ENCODE measurements at places on chromosomes 12 and 14. TPM values are rescaled to one million over a fixed set of nuclear protein-coding genes. Genes with fewer than 3 reads are reported as not detected.
A peak's percentile ranks its signal among the peaks of the same experiment; 100 is the strongest.

The TPPP2 gene
- total RNA-seq, result 1.6 TPM

The MAP3K9 gene
- total RNA-seq, result 1.9 TPM

DNA sequence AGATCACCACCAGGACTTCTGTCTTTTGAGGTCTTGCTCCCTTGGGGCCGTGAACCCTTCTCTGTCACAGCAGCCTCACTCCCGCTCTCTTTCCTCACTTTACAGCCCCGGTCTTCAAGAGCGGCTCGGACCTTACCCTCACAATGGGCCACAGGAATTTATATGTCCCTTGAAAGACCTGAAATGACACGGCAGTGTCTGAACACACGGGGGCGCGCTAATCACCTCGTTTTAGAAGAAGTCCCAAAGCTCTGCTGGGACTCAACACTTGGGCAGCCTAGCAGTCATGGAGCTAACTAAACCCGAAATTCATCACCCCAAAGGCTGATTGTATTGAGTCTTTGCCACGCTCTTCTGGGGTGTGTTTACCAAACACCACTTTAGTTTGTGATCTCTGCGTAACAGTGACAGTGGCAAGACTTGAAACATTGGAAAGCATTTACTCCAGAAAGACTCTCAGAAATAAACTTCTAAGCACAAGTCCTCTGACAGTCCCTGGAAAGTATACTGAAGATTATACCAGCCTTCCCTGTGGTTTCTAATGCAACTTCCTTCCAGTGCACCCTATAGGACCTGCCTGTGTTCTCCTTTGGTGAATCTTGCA, 29.0 kb downstream of the SERPINA11 start:
- DNase-seq, result peak; percentile 55

DNA sequence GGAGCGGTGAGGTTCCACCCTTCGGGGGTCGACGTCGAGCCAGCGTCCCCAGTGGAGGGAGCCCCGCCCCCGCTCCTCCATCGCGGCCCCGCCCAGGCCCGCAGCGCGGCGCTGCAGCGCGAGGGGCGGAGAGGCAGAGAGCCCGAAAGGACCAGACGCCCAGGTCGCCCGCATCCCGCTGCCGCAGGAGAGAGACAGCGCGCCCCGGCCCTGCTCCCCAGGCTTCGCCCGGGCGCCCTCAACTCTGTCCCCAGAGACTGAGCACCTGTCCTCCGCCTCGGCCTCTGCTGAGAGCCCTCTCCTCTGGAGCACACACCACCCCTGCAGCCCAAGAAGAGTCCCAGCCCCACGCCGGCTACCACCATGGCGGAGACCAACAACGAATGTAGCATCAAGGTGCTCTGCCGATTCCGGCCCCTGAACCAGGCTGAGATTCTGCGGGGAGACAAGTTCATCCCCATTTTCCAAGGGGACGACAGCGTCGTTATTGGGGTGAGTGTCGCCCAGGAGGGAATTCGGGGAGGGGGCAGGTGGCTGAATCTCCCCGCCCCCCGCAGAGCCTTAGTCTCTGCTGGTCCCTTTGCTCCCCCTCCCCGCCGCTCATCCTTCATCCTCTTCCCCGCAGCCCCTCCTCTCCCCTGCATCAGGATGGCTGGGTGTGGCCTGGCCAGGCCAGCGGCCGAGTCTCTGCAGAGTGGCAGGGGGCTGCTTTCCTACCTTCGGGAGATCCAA, at the start of gene KIF5A:
TSS of gene KIF5A (plus strand) at position 136 of the 732 bp plus-strand sequence. CDS start at position 364, 228 bp downstream.
- DNase-seq, result no peak

GRCh38 chr14:56341766-56342493, 223.7 kb downstream of the PELI2 start:
- no peak for DNase-seq

GRCh38 chr14:32129124-32129523, 52.0 kb downstream of the ARHGAP5 start:
- no peak for DNase-seq

DNA sequence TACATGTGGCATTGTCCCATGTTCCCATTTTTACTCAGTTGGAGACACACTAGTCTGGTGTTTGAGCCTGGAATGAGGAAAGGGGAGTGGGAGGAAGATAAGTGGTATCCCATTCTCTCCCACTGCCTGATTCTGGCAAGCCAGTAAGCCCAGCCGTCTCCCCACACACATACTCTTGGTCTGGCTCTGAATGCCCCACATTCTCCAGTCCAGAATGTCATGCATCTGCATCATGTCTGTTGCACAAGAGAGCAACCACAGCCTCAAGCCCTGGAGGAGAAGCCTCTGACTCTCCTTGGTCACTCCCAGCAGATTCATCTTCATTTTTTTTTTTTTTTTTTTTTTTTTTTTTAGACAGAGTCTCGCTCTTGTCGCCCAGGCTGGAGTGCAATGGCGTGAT, 48.0 kb downstream of the DRAM1 start:
- DNase-seq, result peak; percentile 46

GRCh38 chr14:75470238-75470797, 42.5 kb downstream of the JDP2 start:
- DNase-seq, result no peak

- DNase-seq, result peak; percentile 31
These were observed 5.9 kb downstream of the SERPINA6 start for GRCh38 chr14:94317259-94317658.

DNA sequence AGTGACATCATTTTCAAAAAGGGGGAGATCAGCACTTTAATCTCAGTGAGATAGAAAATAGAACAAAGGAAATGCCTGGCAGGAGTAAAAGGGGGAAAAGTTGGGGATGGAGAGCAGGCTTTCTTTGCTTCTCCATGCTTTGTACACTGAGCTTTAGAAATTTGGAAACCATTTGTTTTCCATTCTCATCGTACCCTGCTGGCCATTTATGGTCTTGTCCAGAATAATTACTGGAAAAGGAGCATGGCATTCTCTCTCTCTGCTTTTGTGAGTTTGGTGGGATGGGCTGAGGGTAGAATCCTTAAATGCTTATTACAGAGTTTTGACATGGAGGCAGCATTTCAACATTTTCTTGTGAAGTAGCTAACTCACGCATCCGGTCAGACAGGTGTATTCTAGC, 104.4 kb upstream of the FLRT2 start:
- DNase-seq, result no peak
